ENCODE measurements at places on chromosomes 4 and X.

GRCh38 chr4:158016511-158016910 lies 156.3 kb downstream of the GASK1B start:
- H3K27me3 ChIP-seq, result no peaks in the 10 kb centered on the region
- no peaks in the 10 kb centered on the region for H3K36me3 ChIP-seq
- DNase-seq, result no peak
- no peak overlapping the region for H3K27ac ChIP-seq

DNA sequence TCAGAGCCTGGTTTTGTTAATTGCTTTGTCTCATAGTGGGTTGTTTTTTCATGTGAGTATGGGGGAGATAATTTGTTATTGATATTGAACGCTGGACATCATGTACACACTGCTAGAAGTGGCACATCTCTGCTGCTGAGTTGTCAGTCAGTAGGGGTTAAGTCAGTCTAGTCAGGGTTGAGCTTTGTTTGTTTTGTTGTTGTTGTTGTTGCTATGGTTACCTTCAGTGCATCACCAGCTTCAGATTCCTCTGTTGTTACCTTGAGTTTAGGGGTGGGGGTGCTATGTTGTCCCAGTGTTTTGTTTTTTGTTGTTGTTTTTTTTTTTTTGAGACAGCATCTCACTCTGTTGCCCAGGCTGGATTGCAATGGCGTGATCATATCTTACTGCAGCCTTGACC lies 9.9 kb downstream of the YIPF6 start:
- no peaks in the 10 kb centered on the region for H3K4me1 ChIP-seq
- no peak overlapping the region for H3K4me3 ChIP-seq
- DNase-seq, result no peak
- no peak overlapping the region for H3K27ac ChIP-seq

DNA sequence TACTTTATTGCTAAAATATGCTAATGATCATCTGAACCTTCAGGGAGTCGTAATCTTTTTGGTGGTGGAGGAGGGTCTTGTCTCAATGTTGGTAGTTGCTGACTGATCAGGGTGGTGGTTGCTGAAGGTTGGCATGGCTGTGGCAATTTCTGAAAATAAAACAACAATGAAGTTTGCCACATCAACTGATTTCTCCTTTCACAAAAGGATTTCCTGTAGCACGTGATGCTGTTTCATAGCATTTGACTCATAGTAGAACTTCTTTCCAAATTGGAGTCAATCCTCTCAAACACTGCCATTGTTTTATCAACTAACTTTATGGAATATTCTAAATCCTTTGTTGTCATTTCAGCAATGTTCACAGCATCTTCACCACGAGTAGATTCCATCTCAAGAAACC lies 19.3 kb downstream of the DDIT4L start:
- no peaks in the 10 kb centered on the region for H3K27me3 ChIP-seq
- no peaks in the 10 kb centered on the region for H3K4me1 ChIP-seq
- no peak for DNase-seq

DNA sequence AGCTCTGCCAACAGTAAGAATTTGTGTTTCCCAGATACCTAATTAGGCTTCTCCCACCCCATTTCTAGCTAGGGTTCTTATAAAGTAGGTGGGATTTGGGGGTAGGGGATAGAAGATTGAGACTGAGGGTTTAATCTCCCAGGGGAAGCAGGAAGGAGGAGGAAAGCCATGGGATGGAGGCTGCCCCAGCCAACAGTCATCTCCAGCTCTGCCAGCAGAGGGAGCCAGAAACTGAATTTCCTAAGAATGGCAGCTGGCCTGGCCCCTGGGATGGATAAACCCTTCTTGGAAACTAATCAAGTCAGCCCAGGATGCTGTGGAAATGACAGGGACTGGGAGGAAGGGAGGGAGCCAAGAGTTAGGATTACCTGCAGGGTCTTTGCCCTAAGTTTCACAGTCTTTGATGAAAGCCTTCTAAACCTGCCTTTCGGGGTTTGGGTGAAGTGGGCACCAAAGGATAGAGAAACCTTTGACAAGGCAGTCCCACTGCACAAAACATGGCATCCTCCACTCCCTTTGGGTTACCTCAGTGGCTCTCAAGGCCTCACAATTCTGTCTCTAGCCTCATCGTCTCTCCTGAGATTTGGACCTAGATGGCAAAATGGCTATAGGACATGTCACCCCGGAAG lies 6.7 kb upstream of the ERCC6L start:
- DNase-seq, result peak; percentile 79
- no peak overlapping the region for H3K4me3 ChIP-seq
- no peaks in the 10 kb centered on the region for H3K4me1 ChIP-seq

DNA sequence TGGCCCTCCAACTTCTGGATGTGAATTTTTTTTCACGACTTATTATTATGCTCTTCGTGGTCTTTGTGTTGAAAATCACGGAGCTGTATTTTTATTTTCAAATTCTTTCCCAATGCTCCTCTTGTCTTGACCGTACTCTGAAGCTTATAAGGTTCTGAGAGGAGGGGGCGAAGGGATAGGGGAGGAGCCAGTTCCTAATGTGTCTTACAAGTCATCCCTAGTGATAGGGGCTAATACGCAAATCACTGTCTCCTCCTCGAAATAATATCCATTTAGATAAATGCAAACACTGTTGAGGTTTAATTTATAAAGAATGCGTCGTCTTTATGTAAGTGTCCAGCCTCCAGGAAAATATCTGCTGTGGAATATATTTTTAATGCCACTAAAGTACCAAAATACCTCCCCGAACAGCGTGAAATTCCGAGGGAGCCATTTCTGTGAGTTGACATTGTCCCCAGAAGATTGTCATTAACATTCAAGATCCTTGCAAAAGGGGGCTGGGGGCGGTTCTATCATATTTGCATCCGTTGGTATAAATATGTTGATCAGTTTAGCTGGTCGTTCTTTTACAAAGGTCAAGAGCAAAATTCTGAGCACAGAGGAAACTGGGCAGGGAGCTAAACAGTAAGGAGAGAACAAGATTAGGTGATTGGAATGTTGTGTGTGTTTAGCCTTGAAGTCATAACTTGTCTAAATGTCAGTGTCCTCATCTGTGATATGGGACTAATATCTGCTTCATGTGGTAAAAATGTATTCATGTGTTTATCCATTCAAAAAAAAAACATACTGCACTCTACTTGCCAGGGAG lies 3.7 kb upstream of the FAT1 start:
- DNase-seq, result no peak
- no peaks in the 10 kb centered on the region for H3K36me3 ChIP-seq
- peak overlapping the region; percentile 92 for H3K27ac ChIP-seq
- H3K4me3 ChIP-seq, result peak overlapping the region; percentile 76

DNA sequence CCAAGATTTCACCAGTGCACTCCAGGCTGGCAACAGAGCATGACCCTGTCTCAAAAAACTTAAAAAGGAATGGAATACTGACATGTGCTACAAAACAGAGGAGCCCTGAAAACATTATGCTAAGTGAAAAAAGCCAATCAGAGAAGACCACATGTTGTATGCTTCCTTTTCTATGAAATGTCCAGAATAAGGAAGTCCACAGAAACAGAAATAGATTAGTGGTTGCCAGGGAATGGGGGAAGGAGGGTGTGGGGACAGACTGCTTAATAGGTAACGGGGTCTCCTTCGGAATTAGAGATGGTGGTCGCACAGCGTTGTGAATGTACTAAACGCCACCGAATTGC lies 30.1 kb upstream of the KIAA0232 start:
- H3K27ac ChIP-seq, result no peak overlapping the region
- peaks cover 35% of the 10 kb centered on the region for H3K4me1 ChIP-seq
- H3K36me3 ChIP-seq, result no peaks in the 10 kb centered on the region
- no peaks in the 10 kb centered on the region for H3K27me3 ChIP-seq
- no peak for DNase-seq
- H3K4me3 ChIP-seq, result no peak overlapping the region

GRCh38 chr4:138774940-138775339 lies 240.6 kb upstream of the NOCT start:
- H3K4me1 ChIP-seq, result no peaks in the 10 kb centered on the region
- no peak for DNase-seq
- H3K4me3 ChIP-seq, result no peak overlapping the region
- no peaks in the 10 kb centered on the region for H3K27me3 ChIP-seq
- H3K36me3 ChIP-seq, result no peaks in the 10 kb centered on the region

DNA sequence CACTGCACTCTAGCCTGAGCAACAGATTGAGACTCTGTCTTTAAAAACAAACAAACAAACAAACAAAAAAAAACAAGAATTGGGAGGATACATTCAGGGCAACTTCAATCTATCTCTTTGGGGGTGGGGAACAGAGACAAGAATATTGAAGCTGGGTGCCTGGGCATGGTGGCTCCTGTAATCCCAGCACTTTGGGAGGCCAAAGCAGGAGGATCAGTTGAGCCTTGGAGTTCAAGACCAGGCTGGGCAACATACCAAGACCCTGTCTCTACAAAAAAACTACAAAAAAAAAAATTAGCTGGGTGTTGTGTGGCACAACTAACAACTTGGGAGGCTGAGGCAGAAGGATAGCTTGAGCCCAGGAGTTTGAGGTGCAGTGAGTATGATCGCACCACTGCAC lies 1.2 kb downstream of the LETM1 start:
- no peaks in the 10 kb centered on the region for H3K36me3 ChIP-seq
- H3K4me1 ChIP-seq, result peaks cover 10% of the 10 kb centered on the region
- H3K4me3 ChIP-seq, result peak overlapping the region; percentile 72
- no peak for DNase-seq

DNA sequence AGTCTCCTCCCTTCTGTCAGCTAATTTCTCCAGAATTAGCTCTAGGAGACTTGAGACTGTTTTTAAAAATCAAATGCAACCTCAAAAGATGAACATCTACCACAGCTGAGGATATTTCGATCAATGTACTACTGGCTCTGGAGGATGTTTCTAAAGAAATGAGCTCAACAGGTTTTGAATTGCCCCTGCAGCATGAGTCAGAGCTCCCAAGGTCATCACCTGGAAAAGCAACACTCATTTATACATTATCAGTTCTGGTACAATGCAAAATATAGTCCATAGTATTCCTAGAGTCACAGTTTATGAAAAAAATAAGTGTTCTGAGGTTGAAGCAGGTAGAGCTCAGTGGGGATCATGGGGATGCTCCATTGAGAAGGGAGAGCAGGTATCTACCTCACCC lies 50.8 kb upstream of the MCF2 start:
- H3K4me1 ChIP-seq, result no peaks in the 10 kb centered on the region
- no peak for DNase-seq
- no peak overlapping the region for H3K27ac ChIP-seq
- no peak overlapping the region for H3K4me3 ChIP-seq
- H3K27me3 ChIP-seq, result no peaks in the 10 kb centered on the region

DNA sequence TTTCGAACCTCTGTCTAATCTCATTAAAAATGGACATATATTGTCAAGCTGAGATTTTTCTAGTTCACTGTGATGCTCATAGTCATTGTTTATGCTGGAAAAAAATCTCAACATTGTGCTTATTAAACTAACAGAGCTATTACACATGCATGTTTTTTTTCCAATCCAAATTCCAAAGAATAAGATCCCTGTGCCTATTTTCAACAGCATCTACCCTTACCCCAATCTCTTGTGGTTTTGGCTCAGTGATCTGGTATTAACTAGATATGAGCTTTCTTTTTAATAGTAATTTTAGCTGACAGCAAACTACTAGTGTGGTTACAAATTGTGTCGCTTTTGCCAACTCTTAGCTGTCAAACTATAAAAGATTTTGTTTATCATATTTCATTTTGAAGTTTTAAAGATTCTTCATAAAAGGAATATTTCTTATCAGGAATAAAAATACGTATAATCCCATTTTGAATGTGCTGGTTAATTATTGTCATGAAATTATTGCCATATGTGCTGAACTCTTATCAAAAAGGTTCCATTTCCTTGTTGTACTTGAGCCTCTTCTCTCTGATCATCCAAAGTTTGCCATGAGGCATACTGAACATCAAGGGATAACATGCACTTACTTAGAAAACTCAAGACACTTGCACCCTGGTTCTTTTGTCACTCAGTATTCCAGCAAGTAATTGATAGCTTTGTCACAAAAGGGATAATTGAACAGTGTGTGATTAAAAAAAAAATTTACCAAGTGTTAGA lies 241.2 kb downstream of the ARHGAP24 start:
- no peaks in the 10 kb centered on the region for H3K4me1 ChIP-seq
- H3K27me3 ChIP-seq, result no peaks in the 10 kb centered on the region
- no peaks in the 10 kb centered on the region for H3K36me3 ChIP-seq
- no peak overlapping the region for H3K27ac ChIP-seq

GRCh38 chrX:41377624-41378023 lies 43.7 kb downstream of the DDX3X start:
- no peaks in the 10 kb centered on the region for H3K36me3 ChIP-seq
- H3K27ac ChIP-seq, result no peak overlapping the region
- no peak for DNase-seq
- no peaks in the 10 kb centered on the region for H3K27me3 ChIP-seq
- no peaks in the 10 kb centered on the region for H3K4me1 ChIP-seq

GRCh38 chr4:81746773-81747172 lies 275.1 kb upstream of the RASGEF1B start:
- no peak overlapping the region for H3K4me3 ChIP-seq
- H3K4me1 ChIP-seq, result no peaks in the 10 kb centered on the region
- H3K27ac ChIP-seq, result no peak overlapping the region
- no peaks in the 10 kb centered on the region for H3K36me3 ChIP-seq
- no peaks in the 10 kb centered on the region for H3K27me3 ChIP-seq
- DNase-seq, result no peak

GRCh38 chr4:99690990-99691389 lies 33.4 kb upstream of the C4orf54 start:
- H3K36me3 ChIP-seq, result no peaks in the 10 kb centered on the region
- no peaks in the 10 kb centered on the region for H3K4me1 ChIP-seq
- no peak overlapping the region for H3K27ac ChIP-seq
- no peaks in the 10 kb centered on the region for H3K27me3 ChIP-seq

GRCh38 chrX:114127411-114128025 lies 456.4 kb upstream of the HTR2C start:
- H3K4me3 ChIP-seq, result no peak overlapping the region
- no peak for DNase-seq
- H3K36me3 ChIP-seq, result no peaks in the 10 kb centered on the region
- no peaks in the 10 kb centered on the region for H3K27me3 ChIP-seq
- H3K4me1 ChIP-seq, result no peaks in the 10 kb centered on the region
- no peak overlapping the region for H3K27ac ChIP-seq

DNA sequence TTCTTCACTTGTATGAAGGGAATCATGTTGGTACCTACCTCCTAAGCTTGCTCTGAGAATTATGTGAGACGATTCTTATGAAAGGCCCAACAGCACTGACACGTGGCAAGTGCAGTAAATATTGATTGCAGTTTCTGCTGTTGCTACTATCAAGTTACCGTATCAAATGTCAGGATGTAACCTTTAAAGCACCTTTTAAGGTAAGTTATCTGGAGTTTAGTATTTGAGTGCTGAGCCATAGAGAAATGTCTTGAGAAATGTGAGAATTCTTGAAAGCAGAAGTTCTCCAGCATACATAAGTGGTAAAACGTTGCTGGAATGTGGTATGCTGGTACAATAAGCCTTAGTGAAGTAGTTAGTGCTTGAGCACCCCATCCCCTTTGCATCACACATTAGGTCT lies 90.4 kb downstream of the PHOX2B start:
- H3K4me1 ChIP-seq, result no peaks in the 10 kb centered on the region
- no peak for DNase-seq
- H3K36me3 ChIP-seq, result no peaks in the 10 kb centered on the region

DNA sequence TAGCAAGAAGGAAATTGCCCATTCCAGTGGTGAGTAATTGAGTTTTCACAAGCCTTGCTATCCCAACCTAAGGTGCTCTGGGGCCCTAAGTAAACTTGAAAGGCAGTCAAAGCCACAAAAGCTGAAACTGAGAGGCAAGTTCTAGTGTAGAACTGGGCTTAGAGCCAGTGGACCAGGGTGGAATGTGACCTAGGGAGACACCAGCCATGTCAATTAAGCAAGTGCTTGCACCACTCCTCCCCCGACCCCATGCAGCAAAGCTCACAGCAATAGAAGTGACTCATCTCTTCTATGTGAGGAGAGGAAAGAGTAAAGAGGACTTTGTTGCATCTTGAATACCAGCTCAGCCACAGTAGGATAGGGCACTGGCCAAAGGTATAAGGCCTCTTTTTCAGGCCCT lies 486.1 kb upstream of the POU3F4 start:
- H3K27ac ChIP-seq, result no peak overlapping the region
- no peaks in the 10 kb centered on the region for H3K27me3 ChIP-seq
- no peak for DNase-seq
- H3K36me3 ChIP-seq, result no peaks in the 10 kb centered on the region
- no peak overlapping the region for H3K4me3 ChIP-seq

Data from colonic mucosa (tissue), 4 donors.